ENCODE measurements at places on chromosomes 16 and 17.

- no peak for DNase-seq
Observed at GRCh38 chr16:87569601-87570571, 32.4 kb upstream of the JPH3 start.

DNA sequence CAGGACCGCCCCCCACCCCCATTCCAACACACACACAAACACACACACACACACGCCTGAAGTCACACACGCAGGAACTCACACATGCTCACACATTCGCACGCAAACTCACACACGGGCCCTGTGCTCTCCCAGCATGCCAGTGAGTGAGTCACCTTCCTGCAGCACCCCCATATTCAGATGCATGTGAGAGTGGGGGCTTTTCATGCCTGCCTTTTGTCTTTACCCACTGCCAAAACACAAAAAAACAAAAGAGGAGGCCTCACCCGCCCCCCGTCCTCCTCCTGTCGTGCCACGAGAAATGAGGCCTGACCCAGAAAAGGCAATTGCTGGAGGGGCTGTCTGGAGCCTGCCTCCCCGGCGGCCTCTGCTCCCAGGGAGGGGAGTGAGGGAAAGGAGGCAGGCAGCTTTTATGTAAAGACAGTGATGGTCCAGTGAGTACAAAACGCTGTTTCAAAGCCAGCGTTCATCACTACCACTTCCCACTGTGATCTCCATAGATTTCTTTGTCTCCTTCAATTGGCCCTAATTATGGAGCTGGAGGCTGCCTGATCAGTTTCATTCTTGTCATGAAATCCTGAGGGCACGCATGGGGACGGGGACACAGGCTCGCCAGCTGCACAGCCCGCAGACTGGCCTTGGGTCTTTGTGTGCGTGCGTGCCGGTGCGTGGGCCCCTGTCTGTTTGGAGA is 29.5 kb upstream of the GSE1 start:
- DNase-seq, result no peak

- no peak for DNase-seq
Observed at GRCh38 chr17:47735536-47736011, 2.5 kb downstream of the TBX21 start.

- no peak for DNase-seq
Observed at GRCh38 chr16:72474501-72475123, 302.7 kb upstream of the PMFBP1 start.

DNA sequence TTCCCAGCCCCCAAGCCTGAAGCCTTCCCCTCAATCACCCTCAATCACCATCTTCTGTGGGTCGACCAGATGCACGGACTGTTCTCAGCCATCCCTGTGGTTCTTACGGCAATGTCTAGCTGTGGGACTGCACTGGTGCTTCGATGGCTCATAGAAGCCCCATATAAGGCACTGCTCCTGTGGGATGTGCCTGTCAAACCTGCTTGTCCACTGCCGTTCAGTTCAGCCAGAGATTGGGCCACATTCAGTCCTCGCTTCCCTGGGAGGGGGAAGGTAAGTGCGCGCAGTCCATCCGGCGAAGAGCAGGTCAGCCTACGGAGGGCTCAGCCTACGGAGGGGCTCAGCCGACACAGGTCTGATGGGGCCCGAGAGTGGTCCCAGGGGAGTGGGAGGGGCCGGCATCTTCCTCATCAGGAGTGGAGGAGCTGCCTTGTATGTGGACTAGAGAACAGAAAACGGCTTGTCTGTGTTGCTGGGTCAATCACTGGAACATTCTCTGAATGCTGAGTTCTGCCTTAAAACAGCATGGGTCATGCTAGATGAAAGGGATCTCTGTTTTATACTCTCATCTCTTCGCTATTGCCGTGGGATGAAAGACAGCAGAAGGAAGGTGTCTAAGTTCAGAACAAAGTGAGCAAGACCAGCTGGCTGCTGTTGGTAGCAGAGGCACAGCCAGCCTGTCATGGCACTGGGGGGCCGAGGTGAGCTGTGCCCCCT is at the start of gene CARD14:
CARD14 (plus strand) TSS at position 247 of the 717 bp plus-strand sequence. CDS start 11,409 bp downstream, outside the sequence.
- no peak for DNase-seq

- no peak for DNase-seq
Observed at GRCh38 chr16:11202260-11203091, 53.5 kb downstream of the SOCS1 start.

GRCh38 chr17:45828582-45829133 is 16.0 kb upstream of the SPPL2C start:
- DNase-seq, result no peak

DNA sequence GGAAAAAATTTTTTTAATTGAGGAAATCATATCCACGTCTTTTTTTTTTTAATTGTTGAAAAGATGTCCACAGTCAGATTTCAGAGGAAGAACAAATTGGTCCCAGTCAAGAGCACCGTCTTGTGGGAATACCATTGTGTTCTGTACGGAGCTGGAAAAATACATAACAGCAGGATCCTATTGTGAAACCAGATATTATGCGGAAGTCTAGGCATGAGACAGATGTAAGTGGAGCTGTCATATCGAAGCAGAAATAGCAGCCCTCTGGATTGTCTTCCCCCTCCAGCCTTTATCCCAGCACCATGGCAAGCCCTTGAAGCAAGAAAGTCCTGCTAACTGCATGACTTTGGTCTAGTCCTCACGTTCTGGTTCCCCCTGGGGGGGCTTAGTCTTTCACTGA is 391.6 kb upstream of the ASIC2 start:
- DNase-seq, result no peak

DNA sequence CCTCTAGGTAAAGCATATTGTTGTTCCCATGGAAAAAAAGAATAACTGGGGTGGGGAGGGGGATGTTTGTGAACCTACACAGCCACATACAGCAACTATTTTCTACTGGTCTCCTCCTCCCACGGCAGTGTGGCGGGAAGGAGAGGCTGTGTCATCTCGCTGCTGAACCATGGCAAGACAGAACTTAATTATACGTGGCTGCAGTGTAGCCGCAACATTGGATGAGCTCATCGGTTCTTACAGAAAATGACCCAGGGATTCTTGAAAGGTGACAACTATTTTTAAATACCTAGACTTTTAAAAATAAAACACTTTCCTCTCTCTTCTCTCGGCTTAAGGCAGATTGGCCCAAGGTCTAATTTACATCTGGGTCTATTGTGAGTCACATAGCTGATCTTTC is 19.8 kb upstream of the TEKT3 start:
- DNase-seq, result no peak

DNA sequence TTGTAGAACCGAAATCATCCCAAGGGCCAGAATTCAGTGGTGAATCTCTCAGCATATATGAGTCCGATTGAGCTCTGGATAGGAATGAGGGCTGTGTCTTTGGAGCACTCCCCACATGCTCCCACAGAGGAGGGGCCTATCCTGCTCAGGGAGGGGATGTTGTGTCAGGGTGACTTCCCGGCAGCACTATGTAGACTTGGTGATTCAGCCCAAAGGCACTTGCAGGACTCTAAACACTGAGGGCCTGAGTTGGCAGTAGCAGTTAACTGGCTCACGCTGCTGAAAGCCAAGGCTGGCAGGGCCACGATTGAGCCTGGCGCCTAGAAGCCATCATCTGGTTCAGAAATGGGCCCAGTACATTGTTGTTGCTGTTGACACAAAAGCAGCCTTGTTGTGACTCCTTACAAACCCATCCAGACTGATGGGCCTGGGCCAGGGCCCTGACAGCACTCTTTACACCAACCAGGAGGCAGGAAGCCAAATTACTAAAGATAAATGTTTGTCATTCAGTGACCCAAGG is 31.9 kb downstream of the NMT1 start:
- peak; percentile 97 for DNase-seq

GRCh38 chr17:77604301-77604972 is 354.1 kb upstream of the TNRC6C start:
- peak; percentile 30 for DNase-seq

DNA sequence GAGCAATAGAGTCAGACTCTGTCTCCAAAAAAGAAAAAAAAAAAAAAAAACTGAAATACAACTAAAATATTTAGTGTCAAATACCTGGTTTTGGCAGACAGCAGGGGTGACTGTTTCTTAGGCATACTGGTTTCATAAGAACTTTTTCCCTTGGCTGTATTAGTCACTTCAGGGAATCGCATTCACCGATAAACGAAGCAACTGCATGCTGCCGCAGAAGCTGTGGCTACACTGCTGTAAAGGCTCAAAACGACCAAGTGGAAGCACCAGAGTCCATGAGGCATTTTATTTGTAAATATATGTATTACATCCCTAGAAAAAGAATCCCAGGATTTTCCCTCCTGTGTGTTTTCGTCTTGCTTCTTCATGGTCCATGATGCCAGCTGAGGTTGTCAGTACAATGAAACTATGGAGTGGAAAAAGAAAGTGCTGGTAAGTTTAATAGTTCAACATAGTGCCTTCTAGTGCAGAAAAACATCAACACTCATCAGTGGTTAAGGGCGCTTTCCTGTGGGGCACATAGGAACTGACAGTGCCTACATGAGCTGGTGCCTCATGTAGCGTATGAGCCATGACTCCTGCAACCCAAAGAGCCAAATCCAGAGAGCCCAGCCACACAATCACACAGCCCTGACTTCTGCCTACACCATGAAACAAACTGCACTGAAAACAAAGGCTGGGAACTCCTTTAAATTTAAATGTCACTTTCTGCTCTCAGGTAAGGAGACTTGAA is 7.3 kb downstream of the RPS15A start:
- DNase-seq, result no peak

DNA sequence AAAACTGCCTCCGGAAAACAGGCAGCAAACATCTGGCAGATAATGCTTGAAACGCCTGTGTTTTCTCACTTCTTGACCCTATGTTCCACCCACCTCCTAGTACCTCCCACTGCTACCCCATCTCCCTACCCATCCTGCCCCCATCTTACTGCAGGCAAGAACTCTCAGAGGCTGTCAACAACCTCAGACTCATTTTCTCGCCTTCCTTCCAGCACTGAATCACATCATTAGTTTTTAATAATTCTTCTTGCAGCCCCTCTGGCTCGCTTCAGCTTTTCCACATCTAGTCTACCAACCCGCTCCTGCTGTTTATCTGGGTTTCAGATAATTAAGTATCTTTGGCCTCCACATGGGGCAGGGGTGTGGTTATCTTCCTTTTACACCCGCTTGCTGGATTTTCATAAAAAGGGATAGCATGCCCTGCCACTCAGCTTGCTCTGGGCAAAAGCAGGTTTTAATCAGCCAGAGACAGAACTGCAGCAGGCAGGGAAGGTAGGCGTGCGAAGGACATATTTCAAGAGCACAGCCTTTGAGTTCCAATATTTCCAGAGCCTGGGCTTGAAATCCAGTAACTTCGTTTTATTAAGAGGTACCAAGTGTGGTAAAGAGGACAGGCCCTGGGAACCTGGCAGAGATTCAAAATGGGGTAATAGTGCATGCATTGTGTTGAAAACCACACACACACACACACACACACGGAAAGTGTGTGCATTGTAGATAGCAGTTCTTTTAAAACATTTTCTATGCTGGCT is 87.5 kb downstream of the BMERB1 start:
- DNase-seq, result no peak

GRCh38 chr17:69142175-69142802 is 594 bp upstream of the ABCA6 start:
- no peak for DNase-seq

- peak; percentile 70 for DNase-seq
Observed at GRCh38 chr17:2309338-2310154, 5.8 kb downstream of the SRR start.

DNA sequence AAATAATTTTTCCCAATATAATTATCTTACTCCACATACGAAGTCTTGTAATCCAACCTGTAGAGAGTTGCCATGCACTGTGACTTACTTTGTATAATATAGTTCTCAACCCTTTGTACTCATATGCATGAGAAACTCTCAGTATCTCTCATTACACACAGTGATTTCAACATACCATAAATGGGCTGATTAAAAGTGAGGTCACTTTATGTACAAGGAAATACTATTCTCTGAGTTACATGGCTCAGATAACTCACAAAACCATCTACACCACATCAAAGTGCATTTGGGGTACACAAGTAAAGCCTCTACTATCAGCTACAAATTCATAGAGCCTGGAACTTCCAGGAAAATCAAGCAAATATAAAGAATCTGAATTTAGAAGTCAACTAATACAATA is 27.9 kb downstream of the SLFN12 start:
- DNase-seq, result no peak

Data from adrenal gland (tissue), 19 donors.